Stimulated activated CD4-positive, alpha-beta T cell treated with anti-CD3 and anti-CD28 coated beads, Interleukin-1b, Interleukin-23, amount 100 ng/mL, for 1 hour (primary cell): ENCODE measurements at places on chromosomes 7 and 10.

- no peak for DNase-seq
Observed at GRCh38 chr10:37101261-37101660, 24.1 kb upstream of the ANKRD30A start.

DNA sequence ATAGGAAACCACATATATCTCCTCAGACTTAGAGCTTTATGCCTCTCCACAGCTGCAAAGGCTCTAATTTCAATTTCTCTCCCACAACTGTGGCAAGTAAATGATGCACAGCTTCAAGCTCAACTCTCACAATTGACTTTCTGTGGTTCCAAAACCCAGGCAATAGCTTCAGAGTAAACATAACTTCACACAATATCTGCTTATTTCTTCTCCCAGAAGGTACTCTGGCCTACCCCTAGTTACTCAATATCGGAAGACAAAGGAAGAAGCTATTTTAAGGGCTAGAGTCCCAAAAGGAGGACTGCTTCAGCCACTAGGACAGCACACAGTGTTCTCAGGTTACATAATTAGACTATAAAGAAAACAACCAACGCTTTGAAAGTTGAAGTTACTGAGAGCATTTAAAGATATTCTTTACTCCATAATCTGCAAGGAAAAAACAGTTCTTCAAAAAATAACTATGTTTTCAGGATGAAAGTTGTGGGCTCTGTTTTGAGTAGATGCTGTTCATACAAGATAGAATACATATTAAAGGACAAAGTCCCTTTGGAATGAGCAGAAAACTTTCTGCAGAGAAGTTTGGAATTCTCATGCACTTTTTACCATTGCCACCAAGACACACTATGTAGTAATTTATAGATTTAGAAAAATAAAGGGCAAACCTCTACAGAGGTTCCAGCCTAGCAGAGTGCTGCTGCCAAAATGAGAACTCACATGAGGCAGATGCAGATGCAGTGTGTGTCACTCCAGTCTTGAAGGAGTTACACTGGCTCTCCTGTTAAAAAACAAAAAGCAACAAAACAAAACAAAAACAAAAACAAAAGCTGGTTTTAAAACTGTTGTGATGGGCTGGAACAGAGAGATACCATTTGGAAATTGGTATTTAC is 81.8 kb downstream of the NT5C2 start:
- no peak for DNase-seq

- DNase-seq: no peak
Observed at GRCh38 chr7:140237390-140237789, 60.6 kb upstream of the KDM7A start.

GRCh38 chr10:98098247-98098646 is 36.2 kb upstream of the R3HCC1L start:
- DNase-seq: no peak

- DNase-seq: no peak
Observed at GRCh38 chr7:87199241-87199640, 20.3 kb downstream of the TMEM243 start.

DNA sequence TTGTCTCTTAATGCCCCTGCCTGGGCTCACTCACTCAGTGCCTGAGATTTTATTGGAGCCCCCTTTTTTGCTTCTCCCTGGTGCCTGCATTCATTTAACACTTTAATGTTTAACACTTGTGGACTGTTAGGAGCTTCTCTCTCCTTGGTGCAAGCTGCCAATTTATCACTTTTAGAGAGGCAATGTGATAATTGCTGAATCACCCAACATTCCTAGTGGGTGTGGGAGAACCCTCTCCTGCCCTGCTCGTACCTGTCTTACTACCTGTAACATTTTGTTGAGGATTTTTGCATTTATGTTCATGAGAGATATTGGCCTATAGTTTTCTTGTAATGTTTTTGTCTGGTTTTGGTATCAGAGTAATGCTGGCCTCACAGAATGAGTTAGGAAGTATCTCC is 13.2 kb downstream of the STAM start:
- DNase-seq: no peak

GRCh38 chr10:126839094-126839761 is 66.0 kb upstream of the DOCK1 start:
- DNase-seq: no peak

GRCh38 chr10:34360984-34361383 is 454.1 kb downstream of the PARD3 start:
- DNase-seq: no peak

- no peak for DNase-seq
Observed at GRCh38 chr10:52332815-52333214, 18.7 kb downstream of the DKK1 start.

DNA sequence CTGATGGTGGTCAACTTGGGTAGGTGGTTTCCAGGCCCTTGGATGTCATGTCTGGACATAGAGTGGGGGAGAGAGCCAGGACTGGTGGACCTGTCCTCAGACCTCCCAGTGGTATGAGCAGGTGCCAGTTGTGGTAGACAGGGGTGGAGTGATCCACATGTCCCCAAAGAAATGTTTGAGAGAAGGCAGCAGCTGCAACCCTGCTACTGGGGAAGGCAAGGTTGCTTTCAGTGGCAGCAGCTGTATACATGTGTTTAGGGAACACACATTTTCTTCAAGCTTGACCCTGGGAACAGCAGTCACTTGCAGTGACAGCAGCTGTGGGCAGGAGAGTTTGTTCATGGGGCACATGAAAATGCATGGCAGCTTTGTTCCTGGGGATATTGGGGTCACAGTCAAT is 882.6 kb upstream of the C7orf33 start:
- no peak for DNase-seq

GRCh38 chr10:131177431-131178327 is 133.8 kb downstream of the TCERG1L start:
- DNase-seq: no peak

DNA sequence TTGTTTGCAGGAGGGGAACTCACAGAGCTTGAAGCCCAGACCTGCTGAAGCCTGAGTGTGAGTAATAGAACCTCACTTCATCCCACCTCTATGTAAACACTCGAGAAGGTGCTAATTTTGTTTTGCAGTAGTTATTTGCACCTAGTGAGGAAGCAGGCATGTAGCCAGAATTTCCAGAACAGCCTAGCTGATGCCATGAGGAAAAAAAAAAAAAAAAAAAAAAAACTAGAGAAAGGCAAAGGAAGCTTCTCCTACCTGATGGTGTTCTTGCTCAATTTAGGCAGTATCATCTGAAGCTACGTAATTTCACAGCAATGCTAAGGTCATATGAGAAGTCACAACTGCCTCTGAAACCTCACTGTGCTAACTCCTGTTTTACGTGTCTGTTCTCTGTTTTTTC is 13.6 kb upstream of the GPR37 start:
- DNase-seq: no peak

DNA sequence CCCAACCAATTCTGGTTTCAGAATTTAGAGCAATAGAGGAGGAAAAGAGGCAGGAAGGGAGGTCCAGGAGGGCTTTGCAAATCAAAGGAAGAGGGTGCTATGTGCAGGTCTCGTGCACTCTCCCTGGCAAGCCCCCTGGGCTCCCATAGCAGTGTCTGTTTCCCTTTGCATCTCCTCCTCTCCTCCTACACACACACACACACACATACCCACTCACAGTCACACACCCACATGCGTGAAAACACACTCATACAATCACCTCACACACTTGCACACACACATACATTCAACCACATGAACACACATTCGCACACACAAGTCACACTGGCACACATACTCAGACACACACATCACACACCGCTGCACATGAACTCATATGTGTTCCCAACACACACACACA is 105.3 kb downstream of the OAT start:
- DNase-seq: no peak

DNA sequence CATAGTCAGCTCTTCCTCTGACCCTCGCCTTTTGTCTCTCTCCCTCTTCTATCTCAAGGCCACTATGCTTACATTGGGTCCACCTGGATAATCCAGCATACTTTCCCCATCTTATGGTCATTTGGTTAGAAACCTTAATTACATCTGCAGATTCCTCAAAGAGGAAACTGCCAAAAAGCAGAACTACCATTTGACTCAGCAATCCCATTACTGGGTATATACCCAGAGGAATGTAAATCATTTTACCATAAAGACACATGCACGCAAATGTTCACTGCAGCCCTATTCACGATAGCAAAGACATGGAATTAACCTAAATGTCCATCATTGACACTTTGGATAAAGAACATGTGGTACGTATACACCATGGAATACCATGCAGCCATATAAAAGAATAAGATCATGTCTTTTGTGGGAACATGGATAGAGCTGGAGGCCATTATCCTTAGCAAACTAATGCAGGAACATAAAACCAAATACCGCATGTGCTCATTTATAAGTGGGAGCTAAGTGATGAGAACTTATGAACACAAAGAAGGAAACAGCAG is 114.8 kb upstream of the NPY start:
- no peak for DNase-seq

DNA sequence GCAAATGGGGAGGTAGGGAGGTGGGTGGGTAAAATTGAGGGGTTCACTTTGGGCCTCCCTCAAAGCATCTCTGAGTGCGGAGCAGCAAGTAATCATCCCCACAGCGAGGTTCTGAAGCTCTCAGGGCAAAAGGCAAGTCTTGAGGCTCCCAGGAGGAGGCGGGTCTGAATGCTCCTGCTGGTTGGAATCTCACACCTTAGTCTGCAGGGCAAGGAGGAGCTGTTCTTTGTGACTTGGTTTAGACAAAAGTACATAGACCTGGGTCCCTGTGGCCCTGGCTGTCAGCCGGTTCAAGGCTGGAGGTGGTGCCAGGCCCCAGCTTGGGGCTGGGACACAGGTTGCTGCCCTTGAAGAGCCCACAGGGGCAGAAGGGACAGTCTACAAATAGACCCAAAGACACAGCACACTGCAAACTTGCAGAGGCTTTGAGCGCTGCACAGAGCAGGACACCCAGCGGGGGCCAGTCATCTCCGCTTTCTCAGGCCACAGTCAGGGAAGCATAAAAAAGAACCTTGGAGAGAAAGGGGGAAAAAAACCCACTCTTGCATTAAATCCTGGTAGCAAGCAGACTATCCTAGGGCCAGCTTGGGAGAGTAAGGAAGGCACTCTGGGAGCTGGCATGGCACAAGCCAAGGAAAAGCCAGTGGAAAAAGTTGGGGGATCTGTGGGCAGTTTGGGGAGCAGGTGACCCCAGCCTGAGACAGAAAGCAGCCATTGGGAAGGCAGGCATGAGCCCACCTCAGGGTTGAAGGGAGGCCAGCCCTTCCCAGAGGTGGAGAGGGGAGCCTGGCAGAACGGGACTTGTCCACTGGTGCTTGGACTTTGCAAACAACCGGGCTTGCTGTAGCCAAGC is 926 bp upstream of the C10orf71 start:
- DNase-seq: no peak

GRCh38 chr7:133082390-133082766 is 488 bp upstream of the CHCHD3 start:
- DNase-seq: no peak
